Cardiac septum (tissue), 1 donor: ENCODE measurements at places on chromosomes 5 and 9.

DNA sequence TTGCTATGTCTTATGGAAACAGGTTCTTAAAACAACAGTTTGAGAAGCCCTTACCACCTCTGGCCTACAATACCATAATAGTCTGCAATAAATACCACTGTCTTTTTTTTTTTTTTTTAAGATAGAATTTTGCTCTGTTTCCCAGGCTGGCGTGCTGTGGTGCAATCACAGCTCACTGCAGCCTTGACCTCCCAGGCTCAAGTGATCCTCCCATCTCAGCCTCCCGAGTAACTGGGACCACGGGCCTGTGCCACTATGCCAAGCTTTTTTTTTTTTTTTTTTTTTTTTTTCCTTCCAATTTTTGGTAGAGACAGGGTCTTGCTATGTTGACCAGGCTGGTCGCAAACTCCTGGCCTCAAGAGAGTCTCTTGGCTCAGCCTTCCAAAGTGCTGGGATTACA lies 37.0 kb downstream of the AFF4 start:
- no peak for DNase-seq

DNA sequence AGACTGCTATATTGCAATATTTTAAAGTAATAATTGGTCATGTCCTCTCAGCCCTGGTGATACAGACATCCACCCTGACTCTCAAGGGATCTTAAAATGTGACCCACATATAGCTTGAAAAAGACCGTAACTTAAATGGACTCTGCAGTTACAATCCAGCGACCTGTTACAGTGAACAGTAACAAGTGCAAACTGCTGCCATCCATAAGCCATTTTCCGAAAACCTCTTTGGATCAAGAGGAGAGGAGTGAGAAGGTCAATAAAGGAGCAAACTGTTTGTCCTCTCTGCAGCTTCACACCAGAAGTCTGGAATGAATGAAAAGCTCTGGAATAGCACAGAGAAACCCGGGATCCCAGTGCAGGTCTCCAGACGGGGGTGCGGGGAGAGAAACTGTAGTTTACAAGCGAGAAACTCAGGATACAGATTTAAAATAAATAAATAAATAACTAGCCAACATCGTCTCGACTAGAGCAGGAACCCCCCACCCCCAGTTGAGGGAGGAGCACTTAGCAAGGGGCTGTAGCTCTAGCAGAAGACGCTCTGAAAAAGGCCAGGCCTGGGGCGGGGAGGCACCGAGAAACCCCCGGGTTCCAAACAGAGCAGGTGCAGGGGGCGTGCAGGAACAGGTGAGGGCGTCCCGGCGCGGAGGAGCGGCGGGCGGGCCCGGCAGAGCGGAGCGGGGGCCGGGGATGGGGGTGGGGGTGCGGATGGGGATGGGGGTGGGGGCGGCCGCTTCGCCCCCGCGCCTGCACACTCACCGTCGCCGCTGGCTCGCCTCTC lies 572 bp downstream of the ZDHHC21 start:
- DNase-seq: peak; percentile 75

- no peak for DNase-seq
Observed at GRCh38 chr5:16179936-16180788, 571 bp upstream of the MARCHF11 start.

GRCh38 chr5:173972925-173973615 lies 15.9 kb upstream of the C5orf47 start:
- peak; percentile 85 for DNase-seq

DNA sequence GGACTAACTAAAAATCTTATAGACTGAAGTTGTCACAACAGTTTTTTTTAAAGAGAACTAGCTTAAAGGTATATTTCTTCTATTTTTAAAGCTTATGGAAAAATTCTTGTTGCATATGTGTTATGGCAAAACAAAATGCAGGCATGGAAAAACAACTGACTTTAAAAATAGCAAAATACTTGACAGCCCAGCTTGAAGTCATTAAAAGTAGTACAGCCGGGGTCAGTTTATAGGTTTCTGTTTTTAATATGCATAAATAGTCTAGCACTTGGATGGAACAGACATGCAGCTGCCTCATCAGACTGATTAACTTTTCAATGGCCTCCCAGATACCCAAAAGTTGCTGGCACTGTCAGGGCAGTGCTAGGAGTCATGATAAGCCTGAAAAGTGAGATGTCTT lies 22.3 kb upstream of the ARL15 start:
- no peak for DNase-seq

DNA sequence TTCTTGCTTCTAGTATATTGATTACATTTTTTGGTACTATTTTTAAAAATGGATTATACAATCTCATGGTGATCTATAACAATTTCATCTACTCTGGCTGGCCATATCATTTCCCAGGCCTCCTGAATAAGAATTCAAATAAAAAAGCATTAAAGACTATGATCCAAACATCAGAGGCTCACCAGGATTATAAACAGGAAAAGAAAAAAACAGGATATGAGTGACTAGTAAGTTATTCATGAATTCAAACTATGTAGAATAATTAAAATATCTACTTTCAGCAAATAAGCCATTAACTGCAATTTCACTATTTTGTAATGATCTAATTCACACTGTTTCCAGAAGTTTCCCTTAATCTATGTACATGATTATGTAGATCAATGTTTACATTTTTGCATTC lies 293.1 kb upstream of the CDH6 start:
- DNase-seq: no peak
